ENCODE measurements at places on chromosomes 6 and 20.
A peak's percentile ranks its signal among the peaks of the same experiment; 100 is the strongest.

- no peak for DNase-seq
- H3K27ac ChIP-seq: no peak overlapping the region
- no peaks in the 10 kb centered on the region for H3K36me3 ChIP-seq
- H3K4me1 ChIP-seq: no peaks in the 10 kb centered on the region
These were observed 290.0 kb downstream of the TBC1D7 start for GRCh38 chr6:13038315-13038714.

DNA sequence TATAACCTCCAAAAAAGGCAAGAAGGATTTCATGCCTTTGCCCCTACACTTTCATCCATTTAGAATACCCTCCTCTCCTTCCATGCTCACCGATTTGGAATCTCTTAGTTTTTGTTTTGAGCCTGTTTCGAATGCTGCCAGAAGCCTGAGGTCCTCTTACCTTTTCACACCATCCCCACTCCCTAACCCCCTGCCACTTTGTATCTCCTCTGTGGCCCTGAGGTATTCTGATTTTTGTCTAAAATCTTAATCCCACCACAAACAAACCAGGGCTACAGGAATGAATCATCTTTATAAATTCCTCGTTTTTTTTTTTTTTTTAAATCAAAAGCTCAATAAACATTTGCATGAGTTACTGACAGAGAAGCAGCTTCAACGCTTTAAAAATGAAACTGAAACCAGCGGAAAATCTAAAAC is 1.6 kb upstream of the RPS12 start:
- H3K27ac ChIP-seq: peak overlapping the region; percentile 97
- peaks cover 40% of the 10 kb centered on the region for H3K36me3 ChIP-seq
- no peaks in the 10 kb centered on the region for H3K27me3 ChIP-seq
- peak overlapping the region; percentile 94 for H3K4me3 ChIP-seq

DNA sequence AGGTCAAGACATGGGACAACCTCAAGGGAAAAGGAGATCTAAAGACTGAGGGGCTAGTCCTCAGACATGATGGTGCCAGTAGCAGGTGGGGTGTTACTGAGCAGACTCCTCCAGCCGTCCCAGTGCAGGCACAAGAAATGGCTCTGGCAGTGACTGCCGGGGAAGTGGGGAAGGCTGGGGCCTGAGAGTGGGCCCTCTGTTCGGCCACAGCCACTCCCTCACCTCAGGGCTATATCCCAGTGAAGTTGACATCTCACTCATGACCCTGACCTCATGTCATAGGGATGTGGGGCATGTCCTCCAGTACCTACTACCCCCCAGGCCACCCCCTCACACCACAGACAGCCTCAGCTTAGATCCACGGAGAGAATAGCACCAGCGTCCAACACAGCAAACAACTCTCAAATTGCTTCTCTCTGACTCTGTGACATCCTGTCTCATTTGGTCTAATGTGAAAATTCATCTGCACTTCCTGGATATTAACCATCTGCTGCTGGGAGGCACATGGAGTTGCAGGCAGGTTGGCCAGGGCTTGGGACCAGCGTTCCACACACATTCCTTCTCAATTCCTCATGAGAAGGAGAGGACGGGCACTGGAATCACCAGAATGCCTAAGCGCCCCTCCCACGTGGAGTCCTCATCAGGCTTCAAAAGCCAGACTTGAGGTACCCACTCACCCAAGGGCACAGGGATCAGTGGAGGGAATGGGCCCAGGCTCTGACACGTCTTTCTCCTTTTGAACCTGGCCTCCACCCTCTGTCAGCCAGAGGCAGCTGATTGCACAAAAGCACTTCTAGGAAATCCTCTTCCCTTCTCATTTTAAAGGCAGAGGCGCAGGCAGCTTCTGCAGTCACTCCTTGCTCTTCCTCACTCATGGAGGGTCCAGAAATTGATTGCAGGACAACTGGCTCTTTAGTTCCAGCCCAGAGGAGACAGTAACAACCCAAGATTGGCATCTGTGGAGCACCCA is 163.6 kb upstream of the CST7 start:
- H3K36me3 ChIP-seq: no peaks in the 10 kb centered on the region
- no peak overlapping the region for H3K4me3 ChIP-seq
- DNase-seq: no peak
- no peaks in the 10 kb centered on the region for H3K4me1 ChIP-seq
- no peak overlapping the region for H3K27ac ChIP-seq
- peaks cover 2% of the 10 kb centered on the region for H3K27me3 ChIP-seq

DNA sequence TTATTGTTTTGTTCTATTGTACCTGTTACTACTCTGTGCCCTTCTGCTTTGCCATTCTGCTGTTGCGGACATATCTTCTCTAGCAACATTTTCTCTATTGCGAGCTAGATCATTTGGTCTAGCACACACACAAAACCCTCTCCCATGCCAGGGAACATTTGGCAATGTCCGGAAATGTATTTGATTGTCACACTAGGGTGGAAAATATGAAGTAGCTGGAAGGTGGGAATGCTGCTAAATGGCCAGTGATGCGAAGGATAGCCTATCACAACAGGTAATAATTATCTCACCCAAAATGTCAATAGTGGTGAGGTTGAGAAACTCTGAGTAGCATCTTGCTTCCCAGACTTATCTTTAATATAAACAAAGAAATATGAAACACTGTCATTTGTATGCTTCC is 331.9 kb downstream of the HTR1B start:
- no peaks in the 10 kb centered on the region for H3K4me1 ChIP-seq
- H3K36me3 ChIP-seq: no peaks in the 10 kb centered on the region
- DNase-seq: no peak
- no peak overlapping the region for H3K27ac ChIP-seq

- peak; percentile 85 for DNase-seq
- no peaks in the 10 kb centered on the region for H3K27me3 ChIP-seq
- peak within 1 kb of the TSS; percentile 85 for H3K27ac ChIP-seq
- H3K36me3 ChIP-seq: no peaks in the 10 kb centered on the region
- H3K4me1 ChIP-seq: peaks cover 53% of the 10 kb centered on the region
These were observed at the start of gene SNPH for GRCh38 chr20:1266167-1266973. SNPH (plus strand) TSS chr20:1266294; CDS start chr20:1296240, 29,946 bp downstream.

GRCh38 chr20:8132484-8133309 is 631 bp downstream of the PLCB1 start:
- H3K27me3 ChIP-seq: peaks cover 32% of the 10 kb centered on the region
- no peak overlapping the region for H3K27ac ChIP-seq
- peak overlapping the region; percentile 66 for H3K4me3 ChIP-seq
- peak; percentile 30 for DNase-seq

- no peak overlapping the region for H3K27ac ChIP-seq
- no peak overlapping the region for H3K4me3 ChIP-seq
- DNase-seq: no peak
- H3K27me3 ChIP-seq: no peaks in the 10 kb centered on the region
- no peaks in the 10 kb centered on the region for H3K4me1 ChIP-seq
- no peaks in the 10 kb centered on the region for H3K36me3 ChIP-seq
These were observed 713.9 kb downstream of the COL12A1 start for GRCh38 chr6:74491844-74492374.

- DNase-seq: no peak
- no peaks in the 10 kb centered on the region for H3K27me3 ChIP-seq
- peaks cover 94% of the 10 kb centered on the region for H3K4me1 ChIP-seq
These were observed 96.4 kb downstream of the IRF4 start for GRCh38 chr6:487956-488355.

GRCh38 chr20:58307270-58307669 is 2.2 kb upstream of the RAB22A start:
- H3K27ac ChIP-seq: peak overlapping the region; percentile 90
- DNase-seq: no peak
- H3K4me1 ChIP-seq: peaks cover 56% of the 10 kb centered on the region

Data from activated naive CD4-positive, alpha-beta T cell treated with anti-CD3 and anti-CD28 coated beads for 36 hours (primary cell).